NB4 (cell line): ENCODE measurements at places on chromosomes 1 and 21.

GRCh38 chr1:38992412-38993111 lies 1.5 kb downstream of the AKIRIN1 start:
- DNase-seq = peak; percentile 41

GRCh38 chr1:76547916-76548315 lies 319.4 kb upstream of the ST6GALNAC5 start:
- no peak for DNase-seq

DNA sequence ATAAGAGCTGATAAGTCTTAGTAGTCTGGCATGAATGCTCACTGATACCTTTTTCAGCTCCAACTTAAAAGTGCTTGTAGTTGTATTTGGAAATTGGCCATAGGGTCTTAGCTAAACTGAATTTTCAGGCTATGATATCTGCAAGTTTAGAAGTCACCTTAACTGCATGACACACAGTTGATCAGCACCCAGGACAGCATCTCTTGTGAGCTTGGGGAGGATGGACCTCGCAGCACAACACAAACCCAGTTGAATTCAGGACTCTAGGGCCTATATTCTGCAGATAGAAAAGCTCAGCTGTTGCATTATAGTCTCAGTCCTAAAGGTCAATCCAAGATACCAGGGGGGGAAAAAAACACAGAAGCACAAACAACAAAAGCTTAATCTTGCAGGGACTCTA lies 394.3 kb downstream of the KCNH1 start:
- DNase-seq = no peak

- DNase-seq = no peak
Observed at GRCh38 chr1:198903203-198903602, 264.4 kb downstream of the PTPRC start.

GRCh38 chr1:226712742-226713419 lies 26.2 kb downstream of the ITPKB start:
- DNase-seq = no peak

GRCh38 chr1:3915551-3916121 lies 15.6 kb upstream of the C1orf174 start:
- no peak for DNase-seq

GRCh38 chr1:152954436-152954835 lies 7.4 kb downstream of the SPRR5 start:
- no peak for DNase-seq

DNA sequence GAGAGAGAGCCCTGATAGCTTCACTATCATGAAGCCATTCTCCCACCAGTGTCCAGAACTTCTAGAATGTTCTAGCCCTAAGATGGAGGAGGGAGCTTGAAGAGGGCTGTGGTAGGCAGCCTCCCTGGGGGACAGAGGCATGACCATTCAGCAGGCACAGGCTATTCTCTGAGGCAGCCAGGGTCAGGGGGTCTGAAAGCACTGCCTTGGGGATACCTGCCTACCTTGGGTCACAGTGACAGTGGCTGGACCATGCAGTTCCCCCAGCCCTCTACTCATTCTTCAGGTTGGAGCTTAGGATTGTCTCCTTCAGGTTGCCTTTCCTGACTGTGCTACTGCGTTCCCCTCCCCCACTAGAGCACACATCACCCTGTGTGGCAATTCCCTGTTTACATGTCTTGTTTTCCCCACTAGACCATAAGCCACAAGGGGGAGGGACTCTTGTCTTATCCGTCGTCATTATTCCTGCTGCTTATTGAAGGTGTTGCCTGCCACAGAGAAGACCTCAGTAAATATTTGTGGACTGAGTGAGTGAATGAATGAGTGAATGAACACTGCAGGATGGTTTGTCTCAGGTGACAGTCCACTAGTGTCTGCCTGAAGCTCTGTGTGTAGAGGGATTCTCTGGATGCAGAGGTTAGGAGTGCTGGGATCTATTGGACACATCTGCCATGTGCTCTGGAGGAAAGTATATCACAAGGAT lies 5.2 kb downstream of the ZDHHC18 start:
- DNase-seq = no peak

DNA sequence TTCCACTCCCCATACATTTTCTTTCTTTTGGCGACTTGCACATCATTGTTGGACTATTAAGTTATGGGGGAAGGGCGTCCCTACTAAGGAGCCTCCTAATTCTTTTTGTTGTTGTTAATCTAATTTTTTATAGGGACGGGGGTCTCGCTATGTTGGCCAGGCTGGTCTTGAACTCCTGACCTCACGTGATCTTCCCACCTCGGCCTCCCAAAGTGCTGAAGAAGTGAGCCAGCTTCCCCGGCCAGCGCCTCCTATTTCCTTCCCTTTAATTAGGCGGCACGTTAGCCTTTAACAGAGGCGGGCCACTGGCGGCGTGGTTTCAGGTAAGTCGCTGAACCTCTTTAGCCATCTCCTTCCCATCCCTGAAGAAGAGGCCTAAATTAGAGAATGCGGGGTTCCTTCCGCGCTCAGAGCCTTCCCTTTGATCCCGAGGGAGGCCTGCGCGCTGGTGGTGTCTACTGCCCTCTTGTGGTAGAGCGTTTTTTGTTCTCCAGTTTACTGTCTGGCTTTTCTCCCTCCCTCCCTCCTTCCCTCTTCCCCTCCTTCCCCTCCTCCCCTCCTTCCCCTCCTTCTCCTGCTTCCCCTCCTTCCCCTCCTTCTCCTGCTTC lies 38.1 kb downstream of the TNFRSF9 start:
- peak; percentile 73 for DNase-seq

GRCh38 chr1:45928486-45929205 lies 125.2 kb downstream of the MAST2 start:
- peak; percentile 11 for DNase-seq

GRCh38 chr1:18723701-18724411 lies 93.2 kb downstream of the PAX7 start:
- DNase-seq = no peak

GRCh38 chr21:43937051-43937832 lies 72.2 kb downstream of the AGPAT3 start:
- no peak for DNase-seq

DNA sequence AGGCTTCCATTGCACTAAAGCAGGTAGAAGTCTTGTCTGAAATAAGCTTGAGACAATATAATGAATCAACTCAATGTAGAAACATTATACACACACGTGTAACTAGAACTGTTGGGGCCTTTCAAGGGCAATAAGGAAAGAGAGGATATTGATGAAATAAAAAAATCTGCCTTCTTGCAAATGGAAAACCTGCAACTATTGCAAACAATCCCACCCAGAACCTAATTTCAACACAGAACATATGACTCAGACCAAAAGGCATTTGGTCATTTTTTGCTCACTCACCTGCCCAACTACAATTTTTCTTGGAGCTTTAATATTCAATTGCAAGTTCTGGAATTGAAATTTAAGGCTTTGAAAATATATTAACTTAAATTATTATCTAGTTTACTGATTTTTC lies 900.1 kb downstream of the TTLL7 start:
- no peak for DNase-seq

DNA sequence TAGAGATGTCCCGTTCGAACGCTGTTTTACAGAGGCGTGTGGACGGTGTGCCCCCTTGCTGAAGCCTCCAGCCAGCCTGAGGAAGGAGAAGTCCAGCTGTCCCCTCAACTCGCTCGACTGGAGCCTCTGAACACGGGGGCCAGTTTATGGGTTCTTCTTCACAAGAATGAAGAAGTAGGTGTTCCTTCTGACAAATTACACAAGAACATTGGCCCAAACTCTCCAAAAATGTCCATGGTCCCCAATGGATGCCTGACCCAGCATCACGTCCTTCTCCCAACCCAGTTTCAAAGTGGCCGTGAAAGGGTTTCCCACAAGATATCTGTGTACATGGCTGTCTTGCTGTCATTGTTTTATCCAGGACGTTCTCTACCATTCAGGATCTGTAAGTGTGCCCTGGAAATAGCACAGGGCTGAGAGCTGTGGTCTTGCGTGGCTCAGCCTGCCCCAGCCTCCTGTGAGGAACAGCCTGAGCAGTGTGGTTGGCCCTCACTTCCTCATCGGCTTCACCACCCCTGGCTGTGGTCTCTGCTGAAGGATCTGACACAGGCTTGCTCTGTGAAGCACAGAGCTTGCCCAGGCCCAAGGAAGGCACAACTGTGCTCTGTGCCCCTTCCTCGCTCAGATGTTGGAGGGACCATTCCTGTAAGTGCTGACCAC lies 1.0 kb upstream of the S100B start:
- DNase-seq = peak; percentile 97

GRCh38 chr1:246428542-246429308 lies 78.4 kb downstream of the SMYD3 start:
- peak; percentile 95 for DNase-seq

GRCh38 chr1:14113271-14113670 lies 413.3 kb downstream of the PRDM2 start:
- no peak for DNase-seq

DNA sequence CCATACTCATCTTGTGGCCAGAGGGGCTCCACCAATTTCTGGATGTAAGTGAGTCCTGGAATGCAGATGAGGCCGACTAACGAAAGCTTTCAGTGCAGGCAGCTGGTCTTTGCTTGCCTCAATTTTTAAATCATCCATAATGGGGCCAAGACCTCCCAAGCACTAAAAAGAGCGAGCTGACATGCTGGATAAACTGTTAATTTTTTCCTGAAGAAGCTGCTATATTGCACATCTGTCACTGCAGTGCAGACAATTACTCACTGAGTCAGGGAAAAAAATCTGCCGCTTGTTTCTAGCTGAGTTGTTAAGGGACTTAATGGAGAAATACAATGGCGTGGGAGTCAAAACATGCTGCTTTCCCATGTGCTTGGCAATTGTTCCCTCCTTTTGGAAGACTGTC lies 205.5 kb downstream of the GPATCH2 start:
- no peak for DNase-seq

GRCh38 chr1:20640183-20640597 lies 6.9 kb downstream of the PINK1 start:
- peak; percentile 66 for DNase-seq

- DNase-seq = peak; percentile 67
Observed at GRCh38 chr1:31421371-31422040, 8.5 kb downstream of the SERINC2 start.

GRCh38 chr21:39984286-39984991 lies 117.2 kb downstream of the PCP4 start:
- DNase-seq = no peak

- no peak for DNase-seq
Observed at GRCh38 chr1:201914456-201915235, 25.9 kb downstream of the SHISA4 start.
